Activated CD4-positive, CD25-positive, alpha-beta regulatory T cell (primary cell): ENCODE measurements at places on chromosomes 16 and 17.

DNA sequence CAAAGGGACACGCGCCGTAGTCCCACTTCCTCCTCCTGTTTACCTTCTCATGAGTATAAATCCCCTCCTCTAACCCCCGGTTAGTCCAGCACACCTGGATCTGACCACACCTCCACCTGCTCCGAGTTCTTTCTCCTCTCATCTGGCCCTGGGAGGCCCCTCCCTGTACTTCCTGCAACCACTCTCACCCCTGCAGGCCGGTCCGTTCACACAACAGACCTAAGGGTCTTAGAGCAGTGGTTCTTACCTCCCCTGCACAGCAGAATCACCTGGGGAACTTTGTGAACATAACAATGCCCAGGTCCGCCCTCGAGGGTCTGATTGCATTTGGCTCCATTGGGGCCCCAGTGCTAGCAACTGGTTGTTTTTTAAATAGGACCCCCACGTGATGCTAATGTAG lies 24.8 kb downstream of the TMEM114 start:
- DNase-seq, result no peak

DNA sequence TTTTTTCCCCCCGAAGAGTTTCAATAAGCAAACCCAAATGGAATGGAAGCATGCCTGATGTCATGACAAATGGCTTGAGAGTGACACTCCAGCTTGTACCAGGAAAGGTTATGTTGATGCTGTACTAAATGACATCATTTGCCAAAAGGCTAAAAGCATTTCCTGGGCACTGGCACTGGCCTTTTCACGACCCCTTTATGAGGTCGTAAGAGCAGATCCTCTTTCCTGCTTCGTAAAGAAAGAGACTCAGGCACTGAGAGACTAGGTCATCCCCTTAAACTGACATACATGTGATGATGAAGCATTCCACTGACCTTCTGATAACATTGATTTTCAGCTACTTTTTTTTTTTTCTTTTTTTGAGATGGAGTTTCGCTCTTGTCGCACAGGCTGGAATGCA lies 30.5 kb downstream of the CEP295NL start:
- DNase-seq, result no peak

- DNase-seq, result no peak
These were observed 20.6 kb upstream of the SLC35G3 start for GRCh38 chr17:35214631-35215273.

DNA sequence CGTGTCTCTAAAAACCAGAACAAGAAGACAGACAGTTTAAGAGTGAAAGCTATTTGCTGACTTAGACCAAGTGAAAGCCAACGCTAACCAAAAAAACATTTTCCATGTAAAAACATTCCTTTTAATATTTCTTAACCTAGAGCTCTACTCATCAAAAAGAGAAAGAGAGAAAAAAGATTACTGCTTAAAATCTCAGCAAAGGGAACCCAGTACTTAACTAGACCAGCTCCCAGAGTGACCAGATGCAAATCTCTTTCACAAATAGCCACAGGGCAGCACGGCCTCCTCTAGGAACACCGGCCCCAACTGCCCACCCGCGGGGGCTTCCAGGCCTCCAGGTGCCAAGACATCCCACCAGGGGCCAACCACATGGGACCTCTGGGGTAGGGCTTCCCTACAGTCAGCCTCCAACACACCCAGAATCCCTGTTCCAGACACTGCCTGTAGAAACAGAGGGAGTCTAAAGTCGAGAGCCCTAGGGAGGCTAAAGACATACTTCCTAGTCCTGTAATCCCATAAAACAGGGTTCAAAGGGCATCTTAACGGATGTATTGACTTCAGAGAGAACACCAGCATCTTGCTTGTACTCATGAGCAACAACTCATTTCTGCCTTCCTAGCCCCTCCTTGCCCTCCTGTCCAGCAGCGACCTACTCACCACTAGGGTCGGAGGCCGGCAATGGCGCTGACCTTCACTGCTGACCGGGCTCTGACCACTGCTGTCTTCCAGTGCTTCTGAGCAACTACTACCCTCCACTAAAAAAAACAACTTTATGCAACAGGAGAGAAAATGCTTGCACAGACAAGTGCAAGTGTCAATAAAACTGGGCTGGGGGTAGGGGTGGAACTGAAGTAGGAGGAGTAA lies 21.3 kb downstream of the ZCCHC14 start:
- no peak for DNase-seq

GRCh38 chr16:10988164-10988803 lies 43.9 kb downstream of the CLEC16A start:
- peak; percentile 60 for DNase-seq

GRCh38 chr17:7839190-7839875 lies 5.3 kb downstream of the KDM6B start:
- no peak for DNase-seq

DNA sequence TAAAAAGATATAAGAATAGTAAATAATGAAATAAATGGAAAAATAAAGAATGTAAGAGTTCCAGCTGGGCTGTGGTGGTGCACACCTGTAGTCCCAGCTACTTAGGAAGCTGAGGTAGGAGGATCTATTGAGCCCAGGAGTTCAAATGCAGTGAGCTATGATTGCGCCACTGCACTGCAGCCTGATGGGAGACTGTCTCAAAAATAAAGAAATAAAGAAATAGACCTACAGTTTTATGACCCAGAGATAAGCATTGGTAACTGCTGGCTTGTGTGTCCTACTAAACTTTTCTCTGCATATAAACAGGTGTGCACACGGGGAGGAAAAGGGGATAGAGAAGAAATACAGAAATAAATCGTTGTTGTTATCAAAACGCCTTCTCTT lies 7.8 kb upstream of the PDP2 start:
- no peak for DNase-seq

GRCh38 chr16:2835638-2836493 lies 5.8 kb downstream of the ZG16B start:
- DNase-seq, result no peak

- DNase-seq, result no peak
These were observed 17.6 kb downstream of the POLR2A start for GRCh38 chr17:7501729-7502128.
